Mammary epithelial cell (primary cell): ENCODE measurements at places on chromosomes 3 and 15.

DNA sequence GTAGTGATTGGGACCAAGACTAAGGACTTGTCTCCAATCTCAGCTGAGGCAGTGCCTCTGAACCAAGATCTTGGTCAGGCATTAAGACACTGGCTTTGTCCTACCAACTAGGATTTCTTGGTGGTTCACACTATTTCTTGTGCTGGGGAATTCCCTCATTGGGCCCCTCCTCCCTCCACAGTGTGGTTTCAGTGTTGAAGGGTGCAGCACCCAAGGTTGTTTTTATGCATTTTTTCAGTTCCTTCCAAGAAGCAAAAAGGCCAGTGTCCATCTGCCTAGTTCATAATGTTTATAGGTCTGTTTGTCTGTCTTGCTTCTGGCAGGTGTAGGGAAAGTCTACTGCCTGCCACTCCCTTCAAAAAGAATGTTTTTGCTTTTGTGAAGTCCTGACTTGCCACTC lies 10.6 kb upstream of the ITPKA start:
- no peak for DNase-seq

GRCh38 chr3:111589303-111590142 lies 5.6 kb downstream of the ZBED2 start:
- peak; percentile 46 for DNase-seq

- peak; percentile 65 for DNase-seq
Measured at GRCh38 chr3:191499307-191500080, 38.5 kb downstream of the PYDC2 start.

- DNase-seq = no peak
Measured at GRCh38 chr3:194832346-194833104, 146.8 kb downstream of the FAM43A start.

GRCh38 chr3:170320461-170321121 lies 36.9 kb upstream of the SKIL start:
- DNase-seq = no peak

DNA sequence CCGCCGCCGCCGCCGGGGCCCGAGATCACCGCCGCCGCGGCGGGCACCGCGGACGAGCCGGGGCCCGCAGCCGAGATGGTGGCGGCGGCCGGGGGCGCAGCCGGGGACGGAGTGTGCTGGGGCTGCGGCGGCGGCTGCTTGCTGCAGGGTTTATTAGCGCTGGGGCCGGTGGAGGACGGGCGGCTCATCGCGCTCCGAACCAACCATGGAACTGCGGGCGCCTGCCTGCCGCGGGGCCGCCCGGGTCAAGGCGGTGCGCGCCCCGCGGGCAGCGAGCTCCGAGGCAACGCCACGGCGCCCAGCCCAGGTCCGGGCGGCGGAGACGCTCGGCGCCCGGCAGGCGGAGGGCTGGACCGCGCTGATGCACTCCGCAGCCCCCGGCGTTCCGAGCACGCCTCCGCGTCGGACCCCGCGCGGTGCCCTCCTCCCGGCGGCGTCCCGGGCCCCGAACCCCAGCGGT lies 277 bp downstream of the SIAH2 start:
- no peak for DNase-seq

DNA sequence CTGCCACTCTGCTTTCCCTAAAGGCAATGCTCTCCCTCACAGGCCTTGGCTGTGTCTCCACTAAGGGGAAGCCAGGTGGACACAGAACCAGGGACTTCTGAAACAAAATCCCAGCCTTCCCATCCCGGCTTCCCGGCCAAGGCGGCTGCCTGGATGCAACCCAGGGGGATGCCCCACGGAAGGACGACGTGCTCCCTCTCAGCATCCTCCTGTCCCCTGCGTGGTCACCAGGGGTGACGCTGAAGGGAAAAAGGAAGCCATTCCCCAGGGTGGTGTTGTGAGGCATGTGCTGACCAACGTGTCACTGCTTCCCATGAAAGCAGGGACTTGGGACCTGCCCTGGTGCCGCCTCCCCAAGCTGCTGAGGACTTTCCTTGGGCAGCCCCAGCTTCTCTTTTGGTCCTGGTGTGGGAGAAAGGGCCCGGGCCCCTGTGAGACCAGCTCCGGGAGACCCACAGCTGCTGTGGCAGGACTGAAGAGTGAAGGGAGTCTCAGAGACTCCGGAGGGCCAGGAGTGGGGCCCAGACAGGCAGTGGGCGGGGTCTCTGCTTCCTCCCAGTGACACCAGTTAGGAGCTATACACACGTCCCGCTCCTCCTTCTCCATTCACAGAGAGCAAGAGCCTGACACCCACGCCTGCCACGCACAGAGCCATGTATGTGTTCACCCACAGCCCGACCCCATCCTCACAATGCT lies 139.2 kb downstream of the NUP210 start:
- DNase-seq = no peak

DNA sequence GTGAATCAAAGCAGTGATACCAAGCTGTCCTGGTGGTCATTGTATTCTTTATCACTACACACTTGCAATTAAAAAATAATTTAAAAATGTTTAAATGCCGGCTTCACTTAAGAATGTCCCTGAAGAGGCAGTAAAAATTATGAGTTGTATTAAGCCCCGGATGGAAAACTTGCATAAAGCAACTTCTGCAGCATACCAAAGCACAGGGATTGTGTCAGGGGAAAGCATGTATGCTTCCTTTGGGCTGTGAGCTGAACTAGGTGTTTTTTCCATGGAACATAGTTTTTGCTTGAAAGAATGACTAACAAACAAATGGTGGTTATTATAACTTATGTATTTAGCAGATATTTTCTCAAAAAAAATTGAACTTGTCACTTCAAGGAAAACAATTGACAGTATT lies 143.1 kb downstream of the ARNT2 start:
- no peak for DNase-seq

GRCh38 chr3:32564195-32564594 lies 6.5 kb downstream of the DYNC1LI1 start:
- no peak for DNase-seq

DNA sequence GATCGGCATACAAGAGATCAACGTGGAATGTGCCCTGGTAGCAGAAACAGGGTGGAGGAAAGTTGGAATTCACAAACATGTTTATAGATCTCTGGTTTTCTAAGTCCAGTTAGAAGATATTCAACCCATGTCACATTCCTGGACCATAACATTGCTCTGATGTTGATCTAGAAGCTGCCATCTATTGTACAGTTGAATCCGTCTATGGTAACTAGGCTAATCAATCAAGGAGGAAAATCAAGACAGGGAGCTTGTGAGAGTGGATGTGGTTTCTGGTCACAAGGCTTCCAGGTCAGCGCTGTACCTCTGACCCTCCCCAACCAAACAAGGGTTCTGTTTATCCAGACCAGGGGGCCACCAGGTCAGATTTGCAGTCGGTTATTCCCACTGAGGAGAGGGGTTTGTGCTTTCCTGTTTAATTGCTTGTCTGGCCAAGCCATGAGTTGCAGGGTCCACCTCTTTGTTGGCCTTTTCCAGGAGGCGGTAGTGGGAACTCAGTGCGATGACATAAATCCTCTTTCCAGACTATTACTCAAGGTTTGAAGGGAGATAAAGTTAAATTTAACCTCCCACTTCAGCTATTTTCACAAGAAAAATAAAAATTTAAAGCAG lies 130.3 kb downstream of the SLCO3A1 start:
- DNase-seq = no peak

DNA sequence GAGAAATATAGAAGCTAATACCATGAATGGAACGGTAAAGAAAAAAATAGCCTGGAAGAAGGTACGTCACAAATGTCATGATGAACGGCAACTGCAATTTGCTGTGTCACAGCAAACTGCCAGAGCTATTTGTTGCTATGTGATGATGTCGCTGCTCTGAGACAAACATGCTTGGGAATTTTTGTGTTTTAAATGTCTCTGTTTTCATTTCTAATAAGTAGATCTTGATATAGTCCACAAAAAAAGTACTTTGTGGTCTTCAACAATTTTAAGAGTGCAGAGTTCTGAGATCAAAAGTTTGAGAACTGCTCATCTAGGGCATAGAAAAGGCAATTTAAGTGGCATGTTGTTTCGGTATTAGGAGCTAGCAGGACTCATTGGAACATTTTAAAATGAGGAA lies 4.3 kb upstream of the NR1D2 start:
- no peak for DNase-seq

GRCh38 chr3:12229896-12230295 lies 59.0 kb upstream of the PPARG start:
- peak; percentile 45 for DNase-seq

DNA sequence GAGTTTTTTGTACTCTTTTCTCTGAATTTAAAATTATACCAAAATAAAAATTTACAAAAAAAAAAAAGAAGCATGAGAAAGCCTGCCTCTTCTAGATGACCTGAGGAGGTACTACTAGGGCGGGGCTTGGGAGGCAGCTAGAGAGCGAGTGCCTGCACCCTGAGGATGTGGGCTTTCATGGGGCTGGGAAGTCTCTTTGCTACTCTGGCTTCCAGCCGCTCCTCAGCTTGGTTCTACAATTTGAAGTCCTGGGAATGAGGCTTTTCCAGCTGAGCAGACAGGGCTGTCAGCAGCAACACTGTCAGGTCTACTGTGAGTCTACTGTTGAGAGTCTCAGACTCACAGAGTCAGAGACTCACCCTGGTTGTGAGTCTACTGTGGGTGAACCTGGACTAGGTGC lies 8.2 kb upstream of the PSTPIP1 start:
- DNase-seq = no peak
